ENCODE measurements at places on chromosomes 1 and 21.

DNA sequence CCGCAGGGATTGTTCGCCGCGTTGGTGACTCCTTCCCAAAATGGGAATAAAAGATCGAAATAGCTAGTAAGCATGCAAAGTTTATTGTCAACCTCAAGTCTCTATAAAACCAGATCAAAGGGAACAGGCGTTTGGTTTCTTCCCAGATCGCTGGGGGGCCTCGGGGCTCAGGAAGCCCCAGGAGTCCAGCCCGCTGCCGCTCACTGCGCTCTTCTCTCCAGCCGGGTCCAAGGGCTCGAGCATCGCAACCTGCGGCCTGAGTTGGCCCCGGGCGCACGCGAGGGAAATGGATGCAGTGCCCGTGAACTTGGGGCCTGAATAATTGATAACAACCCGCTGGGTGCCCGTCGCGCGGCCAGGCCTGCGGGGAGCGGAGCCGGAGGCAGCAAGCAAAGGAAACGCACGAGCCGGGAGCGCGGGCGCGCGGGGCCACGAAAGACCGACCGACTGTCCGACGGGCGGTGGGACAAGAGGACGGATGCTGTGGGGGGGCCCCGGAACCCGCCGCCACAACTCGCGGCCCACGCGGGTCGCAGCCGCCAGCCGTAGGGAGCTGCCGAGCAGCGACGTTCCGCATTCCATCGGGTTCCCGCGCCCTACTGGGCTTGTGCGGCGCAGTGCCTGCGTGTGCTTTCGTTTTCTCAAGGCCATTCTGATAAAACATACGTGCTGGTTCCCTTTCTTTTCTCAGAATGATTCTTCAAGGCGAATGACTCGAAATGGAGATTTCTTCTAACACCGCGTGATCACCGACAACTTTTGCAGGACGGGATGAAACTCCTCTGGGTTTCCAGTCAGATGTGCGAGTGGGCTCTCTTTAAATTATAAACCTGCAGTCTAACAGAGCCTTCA lies 14.0 kb upstream of the ALX3 start:
- DNase-seq, result no peak

- DNase-seq, result no peak
Observed at GRCh38 chr1:6198646-6199297, 623 bp downstream of the RPL22 start.

GRCh38 chr21:17270229-17270628 lies 242.6 kb upstream of the CXADR start:
- no peak for DNase-seq

- no peak for DNase-seq
Observed at GRCh38 chr1:62744611-62745577, 39.0 kb upstream of the ATG4C start.

DNA sequence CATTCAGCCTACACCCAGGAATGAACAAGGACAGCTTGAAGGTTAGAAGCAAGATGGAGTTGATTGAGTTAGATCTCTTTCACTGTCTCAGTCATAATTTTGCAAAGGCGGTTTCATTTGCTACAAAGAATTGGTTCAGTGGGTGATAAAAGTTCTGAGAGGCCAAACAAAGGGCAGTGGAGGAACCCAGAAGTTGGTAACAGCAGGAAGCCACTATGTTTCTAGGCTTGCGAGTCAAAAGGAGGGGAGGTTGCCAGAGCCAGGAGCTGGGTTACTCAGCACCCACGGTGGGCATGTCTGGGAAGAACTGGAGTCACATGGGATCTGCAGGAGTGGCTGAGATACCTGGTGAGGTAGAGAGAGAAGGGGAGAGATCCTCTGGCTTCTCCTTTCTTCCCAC lies 64.2 kb upstream of the MRPS6 start:
- DNase-seq, result peak; percentile 13

- DNase-seq, result no peak
Observed at GRCh38 chr1:31441970-31442647, 29.1 kb downstream of the SERINC2 start.

DNA sequence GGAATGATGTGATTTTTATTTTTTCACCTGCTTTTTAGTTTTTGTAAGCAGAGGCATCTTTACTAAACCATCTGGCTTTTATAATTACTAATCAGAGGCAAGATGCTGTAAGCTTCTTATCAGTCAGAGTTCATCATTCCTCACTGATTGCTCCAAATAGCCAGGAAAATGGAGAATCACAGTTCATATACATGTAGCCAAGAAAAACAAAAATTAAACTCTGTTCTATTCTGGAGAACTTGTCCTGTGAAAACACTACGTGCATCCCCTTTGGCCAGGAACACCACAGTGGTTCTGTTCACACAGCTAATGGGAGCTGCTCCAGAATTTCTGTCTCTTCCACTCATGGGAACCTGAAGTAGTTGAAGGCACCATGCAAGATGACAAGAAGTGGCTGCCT lies 725.5 kb upstream of the CHRM3 start:
- no peak for DNase-seq

DNA sequence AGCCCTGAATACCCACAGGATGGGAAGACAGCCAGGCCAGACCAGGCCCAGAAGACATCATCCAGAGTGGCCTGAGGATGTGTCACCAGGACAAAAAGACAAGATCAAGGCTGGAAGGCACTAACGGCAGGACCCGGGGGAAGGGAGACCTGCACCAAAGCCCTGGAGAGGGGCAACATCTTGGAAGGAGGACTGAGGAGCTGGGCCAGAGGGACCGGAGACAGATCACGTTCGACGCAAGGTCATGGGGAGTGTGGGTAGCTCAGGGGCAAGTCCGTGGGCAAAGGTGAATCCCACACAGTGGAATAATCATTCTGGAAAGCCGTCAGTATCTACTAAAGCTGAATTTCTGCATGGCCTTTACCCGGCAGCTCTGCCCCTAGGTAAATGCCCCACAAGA lies 478.6 kb downstream of the MATN1 start:
- no peak for DNase-seq

- DNase-seq, result no peak
Observed at GRCh38 chr1:115665319-115666096, 23.7 kb downstream of the VANGL1 start.

- peak; percentile 25 for DNase-seq
Observed at GRCh38 chr1:204074274-204075138, 1.6 kb downstream of the SOX13 start.

DNA sequence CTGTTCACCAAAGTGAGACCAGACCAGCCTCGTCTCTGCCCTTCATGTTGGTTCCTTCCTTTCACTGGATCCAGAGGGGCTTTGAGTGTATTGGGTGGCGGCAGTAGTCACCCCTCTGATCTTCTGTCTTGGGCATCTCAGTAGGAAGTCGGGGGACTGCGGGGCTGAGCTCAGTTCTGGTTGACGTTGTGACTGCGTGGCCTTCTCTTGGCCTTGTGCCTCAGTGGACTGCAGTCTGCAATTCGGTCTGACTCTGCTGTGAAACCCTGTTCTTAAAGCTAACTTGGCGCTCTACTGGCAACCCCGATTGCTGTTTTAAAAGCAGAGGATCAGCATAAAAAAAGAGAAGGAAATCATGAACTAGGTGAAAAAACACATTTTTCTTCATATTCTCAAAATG lies 56.7 kb downstream of the SLC37A1 start:
- DNase-seq, result no peak

DNA sequence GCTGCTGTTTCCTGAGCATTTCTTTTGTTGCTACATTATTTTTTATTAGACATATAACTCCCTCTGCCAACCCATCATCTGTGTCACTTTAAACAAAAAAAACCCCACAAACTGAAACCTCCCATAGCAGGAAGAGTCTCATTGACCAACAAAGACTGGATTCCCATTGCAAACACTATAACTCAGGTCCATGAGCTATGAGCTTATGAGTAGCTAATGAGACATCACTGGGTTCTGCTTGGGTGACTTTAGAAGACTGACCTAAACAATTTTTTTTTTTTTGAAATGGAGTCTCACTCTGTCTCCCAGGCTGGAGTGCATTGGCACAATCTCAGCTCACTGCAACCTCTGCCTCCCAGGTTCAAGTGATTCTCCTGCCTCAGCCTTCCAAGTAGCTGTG lies 212.8 kb downstream of the LTN1 start:
- no peak for DNase-seq

- no peak for DNase-seq
Observed at GRCh38 chr1:165239873-165240272, 116.6 kb downstream of the LMX1A start.

GRCh38 chr1:161743231-161743630 lies 6.4 kb upstream of the DUSP12 start:
- no peak for DNase-seq

DNA sequence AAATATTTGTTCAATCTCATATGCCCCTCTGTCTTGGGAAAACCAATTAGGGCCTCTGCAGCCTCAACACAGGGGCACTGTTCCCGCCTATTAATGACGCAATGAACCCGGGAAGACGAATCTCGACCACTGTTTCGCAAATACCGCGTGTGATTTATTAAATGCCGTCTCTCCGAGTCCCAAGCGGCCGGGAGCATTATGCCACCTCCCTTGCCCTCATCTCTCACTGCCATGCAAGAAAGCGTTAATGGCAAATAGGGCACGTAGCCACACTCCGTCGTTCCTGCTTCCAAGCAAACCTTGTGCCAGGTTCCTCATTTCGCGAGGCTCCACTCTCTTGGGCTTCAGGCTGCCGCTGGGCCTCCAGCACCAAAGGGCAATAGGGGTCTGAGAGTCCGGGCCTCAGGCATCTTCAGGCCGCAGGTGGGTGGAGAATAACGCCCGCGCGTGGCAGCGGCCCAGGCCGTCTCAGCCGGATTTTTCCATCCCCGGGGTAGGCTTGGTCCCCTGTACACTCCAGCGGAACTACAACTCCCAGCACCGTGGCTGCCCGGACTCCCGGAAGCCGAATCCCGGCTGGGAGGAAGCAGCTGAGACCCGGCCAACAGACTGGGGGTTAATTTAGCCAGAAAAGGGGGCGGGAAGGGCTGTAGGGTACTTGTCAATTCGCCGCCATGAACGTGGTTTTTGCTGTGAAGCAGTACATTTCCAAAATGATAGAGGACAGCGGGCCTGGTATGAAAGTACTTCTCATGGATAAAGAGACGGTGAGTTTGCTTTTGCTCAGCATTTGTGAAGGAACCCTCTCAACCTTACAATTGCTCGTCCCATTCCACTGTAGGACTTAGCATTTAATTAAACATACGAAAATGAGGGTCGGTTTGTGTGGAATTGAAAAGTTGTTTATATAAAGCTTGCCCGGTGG lies at the start of gene VPS45:
Gene VPS45 (plus strand): TSS at position 593 of the 925 bp plus-strand sequence. CDS start 82 bp downstream, at position 675.
- DNase-seq, result peak; percentile 82

- no peak for DNase-seq
Observed at GRCh38 chr1:230099465-230099864, 32.4 kb downstream of the GALNT2 start.

GRCh38 chr1:31010086-31010989 lies 55.2 kb downstream of the PUM1 start:
- DNase-seq, result no peak

- DNase-seq, result no peak
Observed at GRCh38 chr1:245804696-245805095, 649.9 kb downstream of the KIF26B start.

DNA sequence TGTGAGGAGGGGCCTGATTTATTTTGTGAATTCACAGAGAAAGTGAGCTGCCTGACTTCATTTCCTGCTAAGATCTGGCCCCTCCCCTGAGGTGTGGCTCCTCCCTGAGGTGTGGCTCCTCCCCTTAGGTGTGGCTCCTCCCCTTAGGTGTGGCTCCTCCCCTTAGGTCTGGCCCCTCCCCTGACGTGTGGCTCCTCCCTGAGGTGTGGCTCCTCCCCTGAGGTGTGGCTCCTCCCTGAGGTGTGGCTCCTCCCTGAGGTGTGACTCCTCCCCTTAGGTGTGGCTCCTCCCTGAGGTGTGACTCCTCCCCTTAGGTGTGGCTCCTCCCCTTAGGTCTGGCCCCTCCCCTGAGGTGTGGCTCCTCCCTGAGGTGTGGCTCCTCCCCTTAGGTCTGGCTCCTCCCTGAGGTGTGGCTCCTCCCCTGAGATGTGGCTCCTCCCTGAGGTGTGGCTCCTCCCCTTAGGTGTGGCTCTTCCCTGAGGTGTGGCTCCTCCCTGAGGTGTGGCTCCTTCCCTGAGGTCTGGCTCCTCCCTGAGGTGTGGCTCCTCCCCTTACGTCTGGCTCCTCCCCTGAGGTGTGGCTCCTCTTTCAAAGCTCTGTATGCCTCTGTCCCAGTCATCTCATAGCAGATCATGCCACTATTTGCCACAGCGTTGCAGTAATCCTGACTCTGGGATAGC lies 26.9 kb upstream of the LRRC3 start:
- DNase-seq, result no peak

- DNase-seq, result no peak
Observed at GRCh38 chr1:33050221-33051076, 13.8 kb upstream of the AK2 start.

- DNase-seq, result no peak
Observed at GRCh38 chr1:57089855-57090254, 124.0 kb upstream of the C8B start.

DNA sequence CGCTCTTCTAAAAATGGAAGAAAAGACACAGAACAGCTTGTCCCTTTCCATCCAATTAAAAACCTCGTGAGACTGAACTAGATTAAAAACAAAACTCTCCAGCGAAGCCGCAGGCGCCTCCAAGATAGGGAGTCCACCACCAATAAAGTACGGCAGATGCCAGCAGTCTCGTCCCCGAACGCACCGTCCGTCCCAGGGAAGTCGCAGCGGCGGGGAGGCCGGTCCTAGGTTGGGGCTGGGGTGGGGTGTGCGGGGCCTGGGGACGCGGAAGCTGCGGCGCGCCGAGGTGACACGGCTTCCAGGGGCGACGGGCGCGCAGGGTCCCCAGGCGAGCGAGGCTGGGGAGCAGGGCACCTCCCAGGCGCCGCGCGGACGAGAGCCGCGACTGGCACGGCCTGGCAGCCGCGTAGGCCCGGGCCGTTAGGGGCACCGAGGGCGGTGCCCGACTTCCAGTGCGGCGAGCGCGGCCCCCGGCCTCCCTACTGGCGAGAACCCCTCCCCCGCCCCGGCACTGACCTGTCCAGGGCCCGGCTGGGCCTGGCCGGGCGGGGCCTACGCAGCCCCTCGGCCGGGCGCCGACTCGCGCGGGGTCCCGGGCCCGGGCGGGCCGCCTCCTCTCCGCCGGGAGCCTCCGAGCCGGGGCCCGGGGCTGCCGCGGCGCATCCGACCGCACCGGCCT lies 28.3 kb upstream of the A3GALT2 start:
- DNase-seq, result no peak

GRCh38 chr21:17775431-17776126 lies 43.6 kb downstream of the C21orf91 start:
- no peak for DNase-seq

DNA sequence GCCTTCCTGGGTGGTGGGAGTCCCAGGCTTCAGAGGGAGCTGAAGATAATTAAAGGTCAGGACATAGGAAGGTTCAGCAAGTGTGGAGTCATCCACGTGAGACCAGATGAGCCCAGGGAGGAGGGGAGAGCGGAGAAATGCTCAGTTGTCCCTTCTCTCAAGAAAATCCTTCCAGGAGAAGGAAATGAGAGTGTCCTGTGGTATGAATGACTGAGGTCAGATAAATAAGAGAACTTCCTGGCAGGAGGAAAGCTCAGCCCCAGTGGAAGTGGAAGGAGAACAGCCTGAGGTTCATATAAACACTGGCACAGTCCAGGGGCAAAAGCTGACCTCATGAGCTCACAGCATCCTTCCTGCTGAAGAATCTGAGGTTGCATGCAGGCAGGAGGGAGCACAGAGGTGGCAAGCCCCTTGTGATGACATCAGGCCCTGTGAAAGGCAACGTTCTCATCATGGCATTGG lies 97.6 kb downstream of the NAV1 start:
- peak; percentile 17 for DNase-seq

Measured in T1000 (cell line).